ENCODE measurements at places on chromosomes 5 and 9.

GRCh38 chr9:16705111-16705604 is 165.3 kb downstream of the BNC2 start:
- no peak for DNase-seq

DNA sequence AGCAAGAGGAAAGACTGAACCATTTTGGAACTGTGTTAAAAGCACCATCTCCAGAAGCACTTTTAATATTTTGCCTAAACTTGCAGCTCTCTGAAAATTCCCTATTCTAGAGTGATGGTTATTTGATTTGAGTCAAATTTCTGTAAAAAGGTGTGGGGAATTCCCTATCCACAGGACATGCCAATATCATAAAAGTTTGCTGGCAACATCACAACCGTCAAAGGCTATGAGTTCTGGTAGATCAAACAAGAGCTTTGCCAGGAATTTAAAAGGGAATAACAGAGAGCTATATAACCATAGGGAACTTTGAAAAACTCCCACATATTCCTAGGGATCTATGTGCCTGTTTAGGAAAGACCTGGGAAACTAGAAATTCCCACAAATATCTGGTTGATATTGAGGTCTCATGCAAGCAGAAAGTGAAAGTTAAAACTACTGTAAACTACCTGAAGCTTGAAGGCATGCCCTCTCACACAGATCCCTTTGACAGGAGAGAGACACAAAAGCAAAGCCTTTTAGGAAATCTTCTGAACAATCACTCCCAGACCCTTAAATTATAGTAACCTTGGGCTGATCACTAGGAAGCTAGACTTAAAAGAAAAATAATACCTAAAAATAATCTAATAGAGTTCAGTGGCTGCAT is 549.9 kb downstream of the ANXA1 start:
- no peak for DNase-seq

DNA sequence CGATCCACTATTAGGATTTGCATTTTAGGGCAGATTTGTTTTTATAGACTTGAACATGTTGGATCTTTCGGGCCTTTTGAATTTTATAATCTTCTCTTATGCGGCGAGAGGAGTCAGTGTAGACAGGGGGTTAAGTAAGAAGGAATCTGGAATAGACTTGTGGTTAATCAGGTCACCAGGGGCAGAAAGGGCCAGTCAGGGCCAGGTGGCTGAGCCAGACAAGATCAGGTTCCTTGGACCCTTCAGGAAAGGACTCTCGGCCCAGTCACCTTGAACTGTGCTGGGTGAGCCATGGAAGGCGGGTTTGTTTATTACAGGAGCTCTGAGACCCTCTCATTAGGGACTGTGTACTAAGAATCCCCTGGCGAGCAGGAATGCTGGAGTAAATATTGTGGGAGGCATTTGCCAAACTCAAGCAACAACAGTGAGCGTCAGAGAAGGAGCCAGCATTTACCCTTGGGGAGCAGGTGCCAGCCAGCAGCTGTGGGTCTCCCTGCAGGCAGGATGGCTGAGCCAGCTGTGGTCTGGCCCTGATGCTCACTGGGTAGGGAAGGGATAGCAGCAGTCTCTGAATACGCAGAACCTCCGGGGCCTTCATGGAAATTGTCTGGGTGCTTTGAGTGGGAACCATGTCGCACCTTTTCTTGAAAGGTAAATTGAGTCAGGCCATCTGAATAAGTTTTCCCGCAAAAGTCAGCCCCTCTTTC is 79.2 kb downstream of the UBE2QL1 start:
- DNase-seq, result no peak

- no peak for DNase-seq
These were observed 9.6 kb downstream of the TMOD1 start for GRCh38 chr9:97510797-97511654.

DNA sequence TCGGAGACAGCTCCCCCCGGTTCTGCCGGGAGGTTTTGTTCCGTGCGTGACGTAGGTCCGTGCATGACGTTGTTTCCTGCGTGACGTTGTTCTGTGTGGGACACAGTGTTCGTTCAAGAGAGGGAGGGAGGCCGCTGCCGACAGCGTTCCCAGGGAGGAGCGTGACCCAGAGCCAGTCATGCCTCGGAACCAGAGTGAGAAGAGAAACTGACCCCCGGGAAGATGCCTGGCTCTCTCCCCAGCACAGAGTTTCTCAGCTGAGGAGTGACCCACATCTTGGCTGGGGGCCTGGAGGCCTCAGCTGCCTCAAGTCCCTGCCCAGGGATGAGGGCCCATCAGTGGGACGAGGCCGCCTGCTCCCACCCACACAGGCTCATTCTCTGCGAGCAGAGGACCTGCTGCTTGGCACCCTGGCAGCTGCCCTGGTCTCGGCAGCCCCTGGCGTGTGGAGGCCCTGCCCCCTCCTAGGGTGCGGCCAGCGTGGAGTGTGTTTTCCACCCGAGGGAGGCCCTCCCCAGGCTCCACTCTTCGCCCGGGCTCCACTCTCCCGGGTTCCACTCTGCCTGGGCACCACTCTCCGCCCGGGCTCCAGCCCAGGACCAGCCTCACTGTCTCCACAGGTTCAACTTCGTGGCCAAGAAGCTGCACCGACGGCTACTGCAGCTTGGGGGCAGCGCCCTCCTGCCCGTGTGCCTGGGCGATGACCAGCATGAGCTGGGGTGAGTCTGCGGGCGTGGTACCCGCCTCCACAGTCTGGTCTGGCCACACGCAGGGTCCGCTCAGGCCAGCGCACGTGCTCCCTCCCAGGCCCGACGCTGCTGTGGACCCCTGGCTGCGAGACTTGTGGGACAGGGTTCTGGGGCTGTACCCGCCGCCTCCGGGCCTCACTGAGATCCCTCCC is 7.9 kb downstream of the NDOR1 start:
- DNase-seq, result no peak

GRCh38 chr5:1003296-1003937 is 5.2 kb upstream of the NKD2 start:
- no peak for DNase-seq

GRCh38 chr5:128021411-128021810 is 62.2 kb upstream of the SLC12A2 start:
- DNase-seq, result no peak

DNA sequence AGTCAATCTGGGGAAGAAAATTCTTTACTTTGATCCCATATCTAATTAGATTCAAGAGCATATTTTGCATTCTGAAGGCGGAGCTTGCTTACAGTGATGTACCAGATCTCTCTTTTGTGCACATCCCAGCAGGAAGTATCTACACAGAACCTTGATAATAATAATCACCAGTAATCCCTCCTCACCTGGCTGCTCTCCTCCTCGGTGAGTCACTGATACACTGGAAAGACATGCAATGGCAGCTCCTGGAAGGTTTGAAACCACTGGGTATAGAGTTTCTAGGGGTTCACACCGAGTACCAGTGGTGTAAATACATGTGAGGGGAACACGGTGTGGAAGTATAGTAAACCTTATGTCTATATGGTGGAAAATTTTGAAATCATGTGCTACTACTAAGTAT is 205.5 kb upstream of the TARS1 start:
- no peak for DNase-seq

GRCh38 chr5:99636663-99637062 is 707.9 kb upstream of the CHD1 start:
- no peak for DNase-seq

DNA sequence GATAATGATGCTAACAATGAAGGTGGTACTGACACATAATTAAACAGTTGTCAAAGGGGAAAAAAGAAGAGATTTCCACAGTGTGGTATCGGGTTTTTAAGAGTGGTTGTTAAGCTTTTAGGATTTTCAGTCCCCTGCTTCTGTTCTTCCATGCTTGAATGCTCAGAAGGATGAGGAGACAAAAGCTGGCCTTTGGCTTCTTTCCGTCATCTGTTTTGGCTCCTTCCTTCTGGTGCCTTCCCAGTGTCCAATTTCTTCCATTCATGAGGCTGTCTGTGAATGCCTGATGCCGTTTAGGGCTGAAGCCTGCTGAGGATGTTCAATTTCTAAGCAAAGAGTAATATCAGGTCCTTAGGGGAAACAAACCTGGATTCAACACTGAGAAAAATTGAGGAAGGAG is 179.6 kb upstream of the GLRA1 start:
- DNase-seq, result no peak

DNA sequence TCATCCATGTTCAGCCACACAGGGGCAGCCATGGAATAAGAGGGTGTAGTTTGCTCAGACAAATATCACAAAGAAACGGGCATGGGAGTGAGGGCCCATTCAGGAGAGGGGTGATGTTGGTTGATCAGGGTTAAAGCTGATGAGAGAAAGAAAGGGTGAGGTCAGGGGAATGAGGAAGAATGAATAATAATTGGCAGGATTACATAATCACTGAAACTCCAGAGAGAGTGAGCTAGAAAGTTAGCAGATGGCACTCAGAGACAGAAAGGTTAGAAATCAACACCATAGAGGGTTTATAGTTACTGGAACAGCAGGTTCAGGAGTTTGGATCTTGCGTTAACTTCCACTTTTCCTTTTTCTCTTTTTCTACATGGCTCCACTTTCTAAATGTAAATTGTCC is 113.9 kb downstream of the TAF11L14 start:
- DNase-seq, result no peak

DNA sequence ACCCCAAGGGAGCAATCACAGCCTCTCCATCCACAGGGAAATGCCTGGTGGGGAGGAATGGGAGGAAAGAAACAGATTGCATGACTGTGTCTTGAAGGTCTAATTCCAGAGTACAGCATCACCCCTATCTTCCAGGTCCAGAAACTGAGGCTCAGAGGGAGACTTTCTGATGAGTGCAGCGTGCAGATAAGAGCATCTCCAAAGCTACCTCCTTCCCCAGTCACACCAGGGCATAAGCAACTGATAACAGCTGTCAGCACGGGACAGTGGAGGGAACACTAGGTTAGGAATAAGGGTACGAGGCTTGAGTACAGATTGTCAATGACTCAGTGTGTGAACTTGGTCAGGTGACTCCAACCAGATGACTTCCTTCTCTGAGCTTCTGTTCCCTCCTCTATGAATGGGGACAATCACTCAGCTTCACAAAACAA is 126.9 kb downstream of the KCNIP1 start:
- no peak for DNase-seq

DNA sequence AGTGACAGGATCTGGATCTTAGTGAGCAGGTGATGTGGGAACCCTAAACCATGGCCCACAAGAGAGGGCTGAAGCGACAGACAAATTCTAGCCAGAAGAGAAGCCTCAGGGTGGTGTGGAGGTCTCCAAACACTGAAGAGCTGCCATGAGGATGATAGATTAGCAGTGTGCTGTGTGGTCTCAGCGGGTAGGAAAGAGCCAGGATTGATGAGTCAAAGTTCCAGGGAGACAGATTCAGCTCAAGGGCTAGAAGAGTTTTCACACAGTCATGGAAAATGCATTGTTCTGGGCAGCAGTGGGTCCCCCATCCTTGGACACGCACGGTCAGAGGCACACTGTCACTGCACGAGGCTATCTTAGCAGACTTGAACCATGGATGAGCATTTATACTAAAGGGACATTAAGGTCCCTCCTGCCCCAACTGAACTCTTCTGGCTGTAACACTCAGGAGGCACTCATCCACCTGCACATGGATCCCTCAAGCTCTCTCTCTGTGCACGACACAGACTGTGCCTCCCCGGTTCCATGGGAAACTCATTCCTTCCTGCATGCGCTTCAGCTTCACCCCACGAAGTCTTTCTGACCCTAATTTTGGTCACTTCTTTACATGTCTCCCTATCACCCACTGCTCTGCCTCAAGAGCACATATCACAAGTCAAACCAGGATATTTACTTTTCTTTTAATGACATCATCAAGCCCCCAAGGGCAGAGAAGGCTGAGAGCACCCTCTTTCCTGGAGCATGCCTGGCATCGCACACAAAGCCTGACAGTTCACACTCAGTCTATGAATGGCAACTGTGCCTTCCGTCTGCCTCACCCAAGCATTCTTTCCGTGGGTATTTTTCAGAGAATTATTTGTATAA is 84.8 kb downstream of the TLE1 start:
- no peak for DNase-seq

DNA sequence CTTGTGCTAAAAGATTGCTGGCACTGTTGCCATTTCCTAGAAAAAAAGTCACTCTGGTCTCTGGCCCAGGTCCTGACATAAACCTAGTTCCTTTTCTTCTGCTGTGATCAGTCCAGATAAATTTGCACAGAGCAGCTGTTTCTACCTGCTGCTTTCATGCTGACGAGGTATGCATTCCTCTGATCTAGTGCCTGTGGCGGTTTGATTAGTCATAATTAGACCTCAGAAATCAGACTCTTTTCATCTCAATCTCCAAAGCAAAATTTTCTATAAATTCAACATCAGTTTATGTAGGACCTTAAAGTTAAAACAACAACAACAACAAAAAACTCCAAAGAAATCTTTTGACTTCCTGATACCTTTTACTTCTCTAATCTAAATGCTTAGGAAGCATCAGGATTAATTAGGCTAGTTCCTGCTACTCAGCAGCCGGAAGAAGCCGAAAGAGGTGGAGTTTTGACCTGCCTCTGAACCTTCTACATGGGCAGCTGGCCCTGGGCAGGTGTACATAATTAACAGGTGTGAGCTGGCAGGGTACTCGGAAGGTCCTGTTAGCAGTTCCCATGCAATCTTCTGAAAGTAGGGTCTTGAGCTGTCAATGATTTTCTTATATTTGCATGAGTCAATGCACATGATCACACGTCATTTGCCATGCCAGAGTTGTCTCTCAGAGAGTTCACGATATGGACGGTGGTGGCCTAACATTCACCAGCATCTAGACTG is 83.3 kb upstream of the CCDC112 start:
- DNase-seq, result no peak

DNA sequence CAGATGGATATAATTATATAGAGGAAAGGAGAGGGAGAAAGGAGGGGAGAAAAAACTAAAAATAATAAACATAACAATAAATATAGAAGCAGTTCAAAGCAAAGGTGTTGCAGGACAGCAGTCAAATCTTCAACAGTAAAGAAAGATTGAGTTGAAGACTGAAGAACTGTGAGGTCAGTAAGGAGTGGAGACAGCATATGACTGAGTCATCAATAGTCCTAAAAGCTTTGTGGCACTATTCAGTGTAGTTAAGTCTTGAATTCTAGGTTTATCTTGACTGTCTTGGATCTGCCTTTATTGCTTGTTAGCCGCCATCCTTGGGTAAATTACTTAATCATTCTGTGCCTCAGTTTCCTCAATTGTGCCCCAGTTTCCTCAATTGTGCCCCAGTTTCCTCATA is 137.0 kb downstream of the MRPS30 start:
- no peak for DNase-seq

DNA sequence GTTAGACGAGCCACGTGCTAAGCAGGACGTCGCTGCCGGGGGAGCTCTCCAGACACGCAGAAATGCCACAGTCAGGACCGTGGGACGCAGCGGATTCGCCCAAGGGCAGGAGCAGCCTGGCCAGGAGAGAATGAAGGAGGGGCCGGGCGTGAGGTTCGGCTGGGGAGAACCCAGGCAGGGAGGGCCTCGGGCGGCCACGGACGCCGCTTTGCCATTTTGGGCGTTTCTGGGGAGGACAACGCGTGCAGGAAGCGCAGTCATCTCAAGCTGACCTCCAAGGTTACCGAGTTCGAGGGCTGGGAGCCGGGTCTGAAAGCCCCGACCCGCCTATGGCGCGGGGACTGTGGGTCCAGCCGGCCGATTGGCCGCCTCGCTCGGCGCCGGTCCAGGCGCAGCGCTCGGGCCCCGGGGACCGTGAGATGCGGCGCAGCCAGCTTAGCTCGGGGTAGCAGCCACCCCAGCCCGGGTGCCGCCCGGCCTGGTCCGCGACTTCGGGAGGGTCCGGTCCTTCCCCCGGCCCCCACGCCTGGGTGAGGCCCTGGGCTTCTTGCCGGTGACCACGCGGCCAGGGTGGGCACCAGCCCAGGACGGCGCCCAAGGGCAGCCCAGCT is 760 bp upstream of the MAN1B1 start:
- no peak for DNase-seq

GRCh38 chr5:146461319-146461718 is 14.2 kb downstream of the TCERG1 start:
- DNase-seq, result no peak

Data from NCI-H1930 (cell line).